ENCODE measurements at places on chromosomes 3 and 15.

GRCh38 chr3:184085389-184085852 lies 11.4 kb upstream of the HTR3E start:
- no peak for DNase-seq

DNA sequence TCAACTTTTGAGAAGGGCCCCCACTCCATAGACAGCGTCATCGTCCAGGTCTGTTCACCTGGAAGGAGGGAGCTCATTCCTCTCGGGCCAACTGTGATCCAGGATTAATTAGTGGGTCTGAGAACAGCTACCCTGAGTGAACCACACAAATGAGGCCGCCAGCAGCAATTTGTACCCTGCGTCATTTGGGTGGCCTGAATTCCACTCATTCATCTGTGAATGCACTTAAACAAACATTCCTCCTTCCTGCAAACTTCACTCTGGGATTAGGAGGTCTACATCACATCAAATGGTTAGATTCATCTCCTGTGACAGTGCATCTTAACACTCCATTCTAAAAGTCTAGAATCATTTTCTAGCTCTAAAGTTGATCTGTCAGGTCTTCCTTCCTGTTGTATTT lies 201.8 kb downstream of the GABRG3 start:
- no peak for DNase-seq

- no peak for DNase-seq
These were observed 40.9 kb upstream of the GOLGA8J start for GRCh38 chr15:30041868-30042267.

DNA sequence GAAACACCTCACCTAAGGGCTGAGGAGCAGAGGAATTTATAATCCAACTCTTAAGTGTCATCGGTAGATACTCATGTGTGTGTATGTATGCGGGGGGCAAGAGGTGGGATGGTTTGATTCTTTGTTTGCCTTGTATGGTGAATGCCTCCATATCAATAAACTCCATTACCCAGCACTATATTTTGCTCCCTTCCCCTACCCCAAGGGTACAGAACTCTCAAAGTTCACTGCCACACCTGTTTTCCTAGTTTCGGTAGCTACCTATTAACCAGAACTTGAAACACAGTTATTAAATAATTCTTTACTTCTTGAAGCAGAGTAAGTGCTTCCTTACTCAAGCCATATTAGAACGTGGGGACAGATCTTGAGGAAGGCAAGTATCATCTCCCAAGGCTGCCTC lies 400.8 kb upstream of the SUCLG2 start:
- DNase-seq, result no peak

- DNase-seq, result no peak
These were observed 214.9 kb upstream of the WNT5A start for GRCh38 chr3:55701997-55702396.

Data from T47D (cell line).